ENCODE measurements at places on chromosomes 13 and 19. TPM values are rescaled to one million over a fixed set of nuclear protein-coding genes. Genes with fewer than 3 reads are reported as not detected.

Gene CHST8
- 0.89 TPM for total RNA-seq

- DNase-seq, result no peak
Measured at GRCh38 chr19:2271234-2272103, 10.5 kb downstream of the PEAK3 start.

GRCh38 chr13:104098421-104098820 lies 1032.2 kb upstream of the SLC10A2 start:
- DNase-seq, result no peak

DNA sequence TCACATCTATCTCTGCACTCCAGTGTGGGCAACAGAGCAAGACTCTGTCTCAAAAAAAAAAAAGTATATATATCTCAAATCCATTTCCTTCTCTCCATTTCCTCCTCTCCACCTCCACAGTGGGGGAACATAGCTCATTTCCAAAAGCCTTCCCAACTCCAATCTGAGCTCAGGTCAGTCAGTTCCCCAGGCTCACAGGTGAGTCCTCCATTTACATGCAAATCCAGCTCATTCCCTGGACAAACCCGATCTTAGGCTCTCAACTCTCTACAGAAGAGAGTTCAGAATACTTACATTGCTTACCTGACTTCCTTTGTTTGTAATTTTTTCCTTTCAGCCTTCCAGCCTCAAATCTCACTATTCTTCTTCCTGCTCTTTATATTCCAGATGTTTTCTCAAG lies 518.3 kb downstream of the GPC6 start:
- no peak for DNase-seq

- DNase-seq, result no peak
Measured at GRCh38 chr13:49366841-49367240, 77.0 kb downstream of the CAB39L start.

GRCh38 chr19:12921047-12921446 lies 2.0 kb upstream of the SYCE2 start:
- DNase-seq, result no peak

GRCh38 chr13:82187227-82187626 lies 1695.0 kb downstream of the SLITRK1 start:
- no peak for DNase-seq

- no peak for DNase-seq
Measured at GRCh38 chr19:49440439-49441209, 703 bp downstream of the SLC17A7 start.

All from ureter (tissue), 1 donor.